ENCODE measurements at places on chromosomes 11 and 22. TPM values are rescaled to one million over a fixed set of nuclear protein-coding genes. Genes with fewer than 3 reads are reported as not detected.

The SLN gene
- not detected for total RNA-seq

The LARGE2 gene
- not detected for total RNA-seq

The THY1 gene
- 333 TPM for total RNA-seq

The SLC25A45 gene
- 1.4 TPM for total RNA-seq

The ASCL2 gene
- not detected for total RNA-seq

The TMEM191B gene
- 3.2 TPM for total RNA-seq

All from LHCN-M2 (cell line).